ENCODE measurements at places on chromosomes 2 and 18. TPM values are rescaled to one million over a fixed set of nuclear protein-coding genes. Genes with fewer than 3 reads are reported as not detected.

Gene CCDC85A
- not detected for total RNA-seq

Gene AQP12B
- total RNA-seq, result not detected

Gene SATB2
- total RNA-seq, result 0.05 TPM

Gene TMEM247
- total RNA-seq, result not detected

Gene LDAH
- total RNA-seq, result 14.1 TPM

Gene KIF5C
- total RNA-seq, result 41.6 TPM

Gene CYP1B1
- 0.44 TPM for total RNA-seq

Gene TACR1
- total RNA-seq, result not detected
